Left lung (tissue), 14 donors: ENCODE measurements at places on chromosomes 3 and 15.
A peak's percentile ranks its signal among the peaks of the same experiment; 100 is the strongest.

GRCh38 chr3:104768886-104769285 is 597.8 kb upstream of the ALCAM start:
- no peak for DNase-seq

DNA sequence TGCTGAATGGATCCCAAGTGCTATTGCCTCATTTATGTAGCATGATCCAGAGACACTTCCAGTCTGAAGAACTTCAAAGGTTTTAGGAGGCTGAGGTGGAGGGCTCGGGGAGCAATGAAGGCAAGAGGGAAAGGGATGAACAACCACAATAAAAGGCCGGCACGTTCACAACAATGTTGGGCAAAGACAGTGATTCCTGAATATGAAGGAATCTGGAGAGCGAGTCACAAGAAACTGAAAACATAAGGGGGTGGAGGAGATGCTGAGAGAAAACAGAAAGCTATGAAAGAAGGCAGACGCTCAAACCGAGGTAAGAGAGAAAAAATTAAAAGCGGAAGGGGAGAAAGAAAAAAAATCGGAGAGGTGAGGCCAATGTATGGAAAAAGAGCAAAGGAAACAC is 120.1 kb downstream of the GREM1 start:
- no peak for DNase-seq

- no peak for DNase-seq
Measured at GRCh38 chr3:153830552-153830951, 290.6 kb upstream of the ARHGEF26 start.

- no peak for DNase-seq
Measured at GRCh38 chr3:18144571-18144970, 280.6 kb downstream of the SATB1 start.

DNA sequence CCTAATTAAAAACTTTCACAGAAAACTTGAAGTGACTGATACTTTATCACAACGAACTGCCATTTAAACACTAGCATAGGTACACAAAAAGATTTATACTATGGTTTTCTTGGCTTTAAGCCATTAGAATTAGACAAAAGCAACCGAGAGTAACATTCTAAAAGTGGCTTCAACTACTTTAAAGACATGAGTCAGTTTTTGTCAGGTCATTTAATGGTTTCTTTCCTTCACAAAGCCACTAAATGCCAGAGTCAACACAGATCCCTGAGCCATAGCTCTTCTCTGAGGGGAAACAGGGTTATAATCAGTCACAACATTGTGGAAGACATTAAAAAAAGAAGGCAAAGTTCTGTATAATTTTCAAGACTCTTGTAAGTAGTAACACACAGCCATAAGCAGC is 54.6 kb downstream of the CAPN3 start:
- DNase-seq = no peak

GRCh38 chr3:42638339-42638842 is 15.1 kb upstream of the ZBTB47 start:
- no peak for DNase-seq

DNA sequence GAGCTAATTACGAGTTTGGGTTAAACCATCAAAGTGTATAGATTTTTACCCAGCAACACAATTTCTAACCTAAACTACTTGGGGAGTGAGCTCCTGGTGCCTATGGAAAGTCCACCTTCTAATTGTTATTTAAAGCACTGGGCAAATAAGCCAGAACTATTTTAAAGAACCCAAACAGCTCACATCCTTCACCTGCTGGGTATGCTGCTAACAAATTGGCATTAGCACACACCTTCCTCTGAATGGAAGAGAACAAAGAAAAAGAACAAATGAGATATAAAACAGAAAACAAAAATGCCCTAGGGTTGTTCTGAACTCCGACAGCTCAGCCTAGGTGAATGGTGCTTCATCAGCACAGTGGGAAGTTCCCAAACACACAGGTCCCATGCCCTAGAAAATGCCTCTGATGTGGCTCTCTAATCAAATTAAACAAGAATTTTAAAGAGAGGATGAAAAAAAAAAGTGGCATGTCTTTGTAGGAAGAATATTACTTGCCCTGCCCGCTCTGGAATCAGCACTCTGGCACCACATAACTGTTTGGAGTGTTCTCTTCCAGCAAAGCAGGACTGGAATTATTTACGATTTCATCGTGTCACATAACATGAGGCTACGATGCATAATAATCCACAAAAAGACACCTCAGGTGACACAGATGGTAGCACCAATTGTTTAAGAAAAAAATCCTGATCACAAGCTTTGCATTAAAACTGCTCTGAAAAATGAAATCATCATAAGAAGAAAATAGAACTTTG is 334.4 kb downstream of the GBE1 start:
- no peak for DNase-seq

DNA sequence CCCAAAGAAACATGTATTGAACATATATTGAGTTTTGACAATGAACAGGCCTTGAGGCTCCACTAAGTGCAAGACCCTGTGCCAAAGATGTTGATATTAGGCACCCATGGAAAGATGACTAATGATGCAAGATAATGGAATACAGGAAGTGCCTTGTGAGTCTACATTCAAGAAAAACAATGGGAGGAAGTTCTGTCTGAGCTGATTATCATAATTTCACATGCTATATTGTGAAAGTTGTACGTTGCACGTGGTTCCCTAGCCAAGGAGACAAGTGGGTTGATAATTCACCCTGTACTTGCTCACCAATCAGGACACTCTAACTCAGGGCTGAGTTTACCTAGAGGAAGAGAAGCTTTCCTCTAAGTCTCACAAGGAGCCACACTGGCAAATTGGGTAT is 186.9 kb upstream of the STAC start:
- no peak for DNase-seq

- no peak for DNase-seq
Measured at GRCh38 chr3:16311960-16312451, 47.0 kb downstream of the OXNAD1 start.

GRCh38 chr3:69329892-69330291 is 56.0 kb downstream of the FRMD4B start:
- DNase-seq = no peak

DNA sequence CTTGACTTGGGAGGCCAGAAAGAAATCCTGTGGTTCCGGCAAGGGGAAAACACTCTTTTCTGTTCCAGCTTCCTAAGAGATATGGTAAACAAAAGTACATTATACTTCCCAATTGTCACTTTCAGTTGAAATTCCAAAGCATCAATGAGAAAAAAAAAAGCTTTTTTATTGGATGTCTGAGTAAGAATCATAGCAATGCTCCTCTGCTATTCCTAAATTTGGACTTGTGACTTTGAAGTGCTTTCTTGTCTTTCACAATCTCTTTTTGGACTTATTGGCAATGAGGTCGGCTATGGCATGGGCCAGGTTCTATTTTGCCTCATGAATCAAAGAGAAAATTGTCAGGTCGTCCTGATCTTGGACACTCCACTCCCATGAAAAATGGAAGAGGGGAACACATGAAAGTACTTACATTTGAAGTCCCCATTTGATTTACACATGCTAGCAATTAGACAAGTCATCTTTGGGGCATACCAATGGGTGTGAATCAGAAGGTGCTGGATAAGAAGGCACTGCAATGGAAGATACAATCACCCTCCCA is 170.5 kb downstream of the GREM1 start:
- DNase-seq = no peak

DNA sequence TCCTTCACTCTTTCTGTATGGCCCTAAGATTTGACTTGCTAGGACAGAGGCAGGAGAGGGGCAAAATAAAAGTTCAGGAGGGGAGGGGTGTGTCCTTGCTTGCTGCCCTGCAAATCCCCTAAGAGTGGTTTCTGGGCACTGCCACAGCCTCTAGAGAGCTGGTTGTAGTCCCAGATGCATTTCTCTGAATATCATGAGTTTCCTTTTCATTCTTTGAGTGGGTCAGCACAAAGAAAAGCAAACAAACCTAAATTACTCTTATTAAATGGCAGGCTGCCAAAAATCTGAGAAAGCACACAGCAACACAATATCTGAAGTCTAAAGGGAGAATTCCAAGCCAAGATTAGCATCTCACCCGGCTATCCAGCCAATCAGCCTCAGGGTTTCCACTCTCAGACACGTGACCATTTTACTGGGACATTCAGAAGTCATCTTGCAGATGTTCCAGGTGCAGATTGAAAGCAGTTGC is 919.3 kb downstream of the TUSC7 start:
- peak; percentile 51 for DNase-seq

DNA sequence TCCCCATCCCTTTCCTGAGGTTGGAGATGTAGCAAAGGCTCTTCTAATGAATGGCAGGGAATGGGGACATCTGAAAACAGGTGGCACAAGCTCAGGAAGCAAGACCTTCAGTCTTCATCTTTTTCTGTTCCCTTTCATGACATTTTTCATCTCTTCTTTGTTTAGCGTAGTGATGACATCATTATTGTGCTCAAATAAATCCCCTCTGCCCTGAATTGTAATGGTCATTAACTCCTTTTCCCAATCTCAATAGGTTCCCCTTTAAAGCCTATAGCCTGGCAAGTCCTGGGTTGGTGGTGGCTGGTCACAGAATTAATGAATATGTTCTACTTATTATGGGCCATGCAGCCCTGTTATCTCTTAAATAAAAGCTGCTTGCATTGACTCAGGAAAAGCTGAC is 21.4 kb downstream of the TF start:
- no peak for DNase-seq

- no peak for DNase-seq
Measured at GRCh38 chr3:69823743-69824142, 84.5 kb downstream of the MITF start.
